ENCODE measurements at places on chromosomes 2 and 18.

DNA sequence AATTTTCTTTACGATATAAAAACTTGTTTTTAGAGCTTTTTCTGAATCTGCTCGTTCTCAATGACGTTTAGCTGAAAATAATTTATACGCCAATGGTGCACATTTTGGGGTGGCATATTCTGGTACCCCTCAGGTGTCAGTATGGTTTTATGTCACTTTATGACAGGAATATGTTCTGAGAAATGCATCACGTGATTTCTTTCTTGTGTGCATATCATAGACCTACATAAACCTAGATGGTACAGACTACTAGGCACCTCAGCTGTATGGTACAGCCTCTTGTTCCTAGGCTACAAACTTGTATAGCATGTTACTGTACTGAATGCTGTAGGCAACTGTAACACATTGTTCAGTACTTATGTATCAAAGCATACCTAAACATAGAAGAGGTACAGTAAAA, 68.2 kb downstream of the TMEM17 start:
- no peak for DNase-seq

DNA sequence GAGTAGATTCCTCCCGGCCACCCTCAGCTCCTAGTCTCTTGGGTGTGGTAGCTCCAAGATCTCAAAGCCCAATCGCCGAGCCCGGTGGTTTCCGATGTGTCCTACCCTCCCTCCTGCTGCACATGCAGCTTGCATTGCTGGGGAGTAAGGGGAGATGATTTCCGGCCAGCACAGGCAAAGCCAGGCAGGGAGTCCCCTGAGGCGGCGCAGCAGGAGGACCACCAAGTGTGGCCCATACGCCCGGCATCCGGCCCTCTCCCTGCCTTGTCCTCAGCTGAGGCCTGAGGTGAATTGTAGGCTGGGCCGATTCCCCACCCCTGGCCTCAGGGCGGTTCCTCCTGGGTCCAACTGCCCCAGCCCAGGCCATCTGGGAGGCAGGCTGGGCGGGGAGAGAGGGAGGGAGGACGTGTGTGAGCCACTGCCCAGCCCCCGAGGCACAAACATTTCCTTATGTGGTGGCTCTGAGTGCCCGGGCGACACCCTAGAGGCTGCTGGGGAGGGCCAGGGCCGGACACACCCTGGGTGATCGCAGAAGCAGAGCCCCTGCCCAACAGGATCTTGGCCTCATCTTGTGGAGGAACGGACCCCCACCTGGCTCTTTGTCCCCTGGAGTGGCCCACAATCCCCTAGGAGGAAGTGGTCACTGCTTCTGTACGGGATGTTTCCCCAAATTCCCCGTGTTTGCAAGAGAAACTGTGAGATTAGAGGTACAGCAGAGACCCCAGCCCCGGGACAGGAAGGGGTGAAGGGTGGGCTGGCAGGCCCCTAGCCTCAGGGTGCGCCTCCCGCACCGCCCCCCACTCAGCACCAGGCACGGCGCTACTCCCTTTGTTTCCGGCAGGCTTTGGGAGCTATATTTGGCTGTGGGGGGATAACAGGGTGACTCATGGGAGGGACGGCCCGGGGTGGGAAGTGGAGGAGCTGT, 41.9 kb upstream of the PTMA start:
- DNase-seq: no peak

DNA sequence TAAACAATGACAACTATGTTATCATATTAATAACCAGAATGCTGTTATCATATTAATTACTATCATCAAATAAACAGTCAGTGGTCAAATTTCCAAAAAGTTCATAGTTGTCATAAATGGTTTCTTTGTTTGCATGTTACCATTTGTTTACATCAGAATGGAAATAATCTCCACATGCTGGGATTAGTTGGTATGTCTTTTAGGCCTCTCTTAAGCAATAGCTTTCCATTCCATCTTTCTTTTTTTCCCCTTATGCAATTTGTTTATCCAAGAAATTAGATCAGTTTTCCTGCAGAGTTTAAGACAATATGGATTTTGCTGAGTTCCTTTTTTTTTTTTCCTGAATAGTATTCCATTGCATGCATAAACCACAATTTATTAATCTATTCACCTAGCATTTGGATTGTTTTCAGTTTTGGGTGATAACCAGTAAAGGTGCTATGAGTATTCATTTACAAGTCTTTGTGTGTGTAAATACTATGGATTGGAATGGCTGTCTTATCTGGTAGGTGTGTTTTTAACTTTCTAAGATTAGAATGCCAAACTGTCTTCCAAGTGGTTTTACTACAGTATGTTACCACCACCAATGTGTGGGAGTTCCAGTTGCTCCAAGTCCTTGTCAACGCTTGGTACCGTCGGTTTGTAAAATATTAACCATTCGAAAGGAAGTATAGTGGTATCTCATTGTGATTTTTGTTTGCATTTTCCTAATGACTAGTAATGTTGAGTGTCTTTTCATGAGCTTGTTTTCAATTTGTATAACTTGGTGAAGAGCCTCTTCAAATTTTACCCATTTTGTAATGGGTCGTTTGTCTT, 33.3 kb upstream of the TXNDC2 start:
- DNase-seq: no peak

DNA sequence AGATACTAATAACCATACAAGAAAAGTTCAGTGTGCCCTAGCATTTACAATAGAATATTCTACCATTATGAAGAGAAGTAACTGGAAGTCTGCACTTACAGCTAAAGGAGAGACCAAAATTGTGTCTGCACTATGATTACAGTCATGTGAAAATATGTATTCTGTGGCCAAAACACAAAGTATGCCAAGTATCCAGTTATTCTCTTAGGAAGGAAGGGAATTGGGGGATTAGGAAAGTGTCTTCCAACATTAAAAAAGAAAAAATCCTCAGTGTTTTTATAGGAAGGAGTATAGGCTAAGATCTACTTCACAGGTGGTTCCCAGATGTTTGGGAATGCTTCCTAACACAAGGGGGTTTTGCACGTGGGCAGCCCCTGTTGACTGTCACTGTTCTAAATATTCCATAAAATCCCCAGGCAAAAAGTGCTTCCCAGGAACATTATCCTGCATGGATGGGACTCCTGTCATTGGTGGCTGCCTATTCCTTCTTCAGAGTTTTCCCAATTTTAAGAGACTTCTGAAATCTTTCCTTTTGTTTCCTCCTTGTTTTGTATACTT, 180.2 kb upstream of the KLHL29 start:
- no peak for DNase-seq

GRCh38 chr18:57959278-57959677, 84.7 kb upstream of the NEDD4L start:
- no peak for DNase-seq

GRCh38 chr18:52588931-52589330, 248.9 kb downstream of the DCC start:
- DNase-seq: no peak

GRCh38 chr2:26541401-26542193, 63.7 kb upstream of the OTOF start:
- no peak for DNase-seq

DNA sequence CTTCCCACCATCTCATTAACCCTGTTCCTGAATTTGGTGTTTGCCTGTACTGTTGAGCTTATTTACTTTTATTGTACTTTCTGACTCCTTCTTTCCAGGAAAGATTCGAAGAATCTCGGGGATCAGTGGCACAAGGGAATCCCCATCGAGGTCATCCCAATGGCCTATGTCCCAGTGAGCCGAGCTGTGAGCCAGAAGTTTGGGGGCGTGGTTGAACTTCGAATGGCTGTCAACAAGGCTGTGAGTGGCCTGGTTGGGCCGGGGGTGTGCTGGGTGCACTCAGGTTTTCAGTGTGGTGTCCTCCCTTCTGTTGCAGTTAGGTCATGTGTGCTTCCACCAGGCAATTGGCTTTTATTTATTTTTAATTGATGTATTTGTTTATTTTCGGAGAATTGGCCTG, 45.0 kb downstream of the RPIA start:
- no peak for DNase-seq

All from T-helper 1 cell (primary cell).